ENCODE measurements at places on chromosomes 3 and 15.

DNA sequence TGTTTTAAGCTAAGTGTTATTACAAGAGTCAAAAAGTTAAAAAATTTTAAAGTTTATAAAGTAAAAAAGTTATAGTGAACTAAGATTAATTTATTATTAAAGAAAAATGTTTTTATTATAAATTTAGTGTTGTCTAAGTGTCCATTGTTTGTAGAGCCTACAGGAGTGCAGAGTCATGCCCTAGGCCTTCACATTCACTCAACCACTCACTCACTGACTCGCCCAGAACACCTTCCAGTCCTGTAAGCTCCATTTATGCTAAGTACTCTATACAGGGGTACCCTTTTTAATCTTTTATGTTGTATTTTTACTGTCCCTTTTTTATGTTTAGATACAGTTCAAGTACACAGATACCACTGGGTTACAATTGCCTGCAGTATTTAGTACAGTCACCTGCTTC is 37.2 kb downstream of the EEFSEC start:
- no peak for DNase-seq

DNA sequence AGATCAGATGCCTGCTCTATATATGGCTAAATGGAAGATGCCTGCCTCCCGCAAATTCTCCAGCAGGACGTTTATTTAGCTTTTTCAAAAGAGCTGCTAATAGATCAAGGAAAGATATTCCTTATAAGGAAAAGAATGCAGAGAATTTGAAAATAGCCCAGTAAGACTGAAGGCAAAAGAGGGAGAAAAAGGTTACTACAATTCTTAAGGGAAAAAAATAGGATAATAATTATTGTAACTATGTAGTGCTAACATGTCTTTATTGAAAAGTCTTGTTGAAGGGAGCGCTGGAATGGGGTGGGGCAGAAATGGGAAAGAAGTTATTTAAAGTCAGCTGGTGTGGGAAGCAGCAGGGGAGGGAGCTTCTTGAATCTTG is 2.9 kb downstream of the TPM1 start:
- no peak for DNase-seq

- no peak for DNase-seq
Measured at GRCh38 chr15:25374143-25374542, 64.7 kb downstream of the UBE3A start.

GRCh38 chr3:160005004-160005403 is 16.4 kb downstream of the IL12A start:
- no peak for DNase-seq

DNA sequence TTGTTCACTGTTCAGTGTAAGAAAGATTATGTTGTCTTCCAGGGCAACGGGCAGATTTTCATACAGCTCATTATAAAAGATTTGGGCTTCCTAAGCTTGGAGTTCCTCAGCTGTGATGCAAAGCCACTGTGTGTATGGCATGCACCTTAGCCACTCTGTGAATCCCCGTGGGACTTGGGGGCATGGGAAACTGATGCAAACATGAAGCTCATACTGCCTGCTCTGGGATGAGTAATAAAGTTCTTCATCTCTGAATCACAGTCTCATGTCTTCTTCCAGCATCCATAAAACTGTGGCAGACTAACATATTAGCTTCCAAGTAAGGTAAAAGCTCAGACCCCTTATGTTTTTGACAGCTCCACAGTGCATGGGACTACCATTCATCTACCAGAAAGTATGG is 154.3 kb upstream of the RORA start:
- DNase-seq: no peak

DNA sequence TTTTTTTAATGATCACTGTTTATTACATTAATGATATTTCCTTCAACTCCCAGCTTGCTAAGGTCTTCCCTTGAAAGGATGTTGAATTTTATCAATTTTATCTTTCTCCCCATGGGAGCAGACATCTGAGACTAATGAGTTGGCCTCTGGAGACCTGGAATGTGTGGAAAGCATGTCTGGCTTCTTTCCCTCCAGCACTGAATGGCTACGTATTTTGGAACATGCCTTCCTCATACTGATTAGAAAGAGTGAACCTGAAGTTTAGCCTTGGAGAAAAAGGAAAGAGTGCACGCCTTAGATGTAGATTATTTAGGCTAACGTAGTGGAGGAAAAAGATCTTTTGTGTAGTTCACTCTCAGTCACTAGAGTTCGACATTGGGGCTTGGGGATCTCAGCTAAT is 25.1 kb downstream of the CASR start:
- no peak for DNase-seq

DNA sequence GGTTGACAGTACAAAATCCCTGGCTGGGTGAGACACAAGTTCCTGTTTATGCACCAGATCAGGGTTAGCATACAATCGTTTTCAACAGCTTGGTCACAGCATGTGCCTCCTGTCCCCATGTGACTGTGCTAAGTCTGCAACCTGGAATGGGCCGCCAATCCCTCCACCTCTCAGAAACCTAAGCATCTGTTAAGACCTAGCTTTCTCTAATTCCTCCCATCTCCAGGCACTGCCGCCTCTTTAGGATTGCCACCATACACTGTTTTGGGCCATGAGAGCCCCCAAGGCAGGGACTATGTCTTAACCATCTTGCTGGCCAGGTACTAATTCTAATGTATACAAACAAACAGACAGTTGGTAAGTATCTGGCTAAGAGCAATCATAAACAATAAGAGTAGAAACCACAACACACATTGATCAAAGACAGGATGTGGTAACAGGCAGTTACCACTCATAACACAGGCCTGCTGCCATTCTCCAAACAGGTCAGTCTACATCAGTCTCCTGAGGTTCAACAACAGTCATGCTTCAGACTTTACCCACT is 25.6 kb downstream of the SEC22C start:
- DNase-seq: no peak

DNA sequence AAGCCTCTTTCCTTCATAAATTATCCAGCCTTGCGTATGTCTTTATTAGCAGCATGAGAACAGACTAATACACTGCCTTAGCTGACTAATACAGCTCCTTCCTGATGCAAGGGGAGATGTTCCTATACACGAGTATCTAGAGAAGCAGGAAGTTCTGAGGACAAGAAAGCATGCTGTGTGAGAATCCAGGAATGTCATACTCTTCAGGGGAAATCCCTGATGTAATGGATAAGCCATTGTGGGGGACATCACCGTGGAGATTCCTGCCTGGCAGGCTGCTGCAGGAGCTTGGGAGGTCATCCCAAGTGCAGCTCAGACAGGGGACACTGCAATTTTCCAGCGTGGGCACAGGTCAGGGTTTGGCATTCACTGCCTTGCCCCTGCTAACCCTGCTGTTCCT is 476.9 kb downstream of the NR2F2 start:
- DNase-seq: no peak

DNA sequence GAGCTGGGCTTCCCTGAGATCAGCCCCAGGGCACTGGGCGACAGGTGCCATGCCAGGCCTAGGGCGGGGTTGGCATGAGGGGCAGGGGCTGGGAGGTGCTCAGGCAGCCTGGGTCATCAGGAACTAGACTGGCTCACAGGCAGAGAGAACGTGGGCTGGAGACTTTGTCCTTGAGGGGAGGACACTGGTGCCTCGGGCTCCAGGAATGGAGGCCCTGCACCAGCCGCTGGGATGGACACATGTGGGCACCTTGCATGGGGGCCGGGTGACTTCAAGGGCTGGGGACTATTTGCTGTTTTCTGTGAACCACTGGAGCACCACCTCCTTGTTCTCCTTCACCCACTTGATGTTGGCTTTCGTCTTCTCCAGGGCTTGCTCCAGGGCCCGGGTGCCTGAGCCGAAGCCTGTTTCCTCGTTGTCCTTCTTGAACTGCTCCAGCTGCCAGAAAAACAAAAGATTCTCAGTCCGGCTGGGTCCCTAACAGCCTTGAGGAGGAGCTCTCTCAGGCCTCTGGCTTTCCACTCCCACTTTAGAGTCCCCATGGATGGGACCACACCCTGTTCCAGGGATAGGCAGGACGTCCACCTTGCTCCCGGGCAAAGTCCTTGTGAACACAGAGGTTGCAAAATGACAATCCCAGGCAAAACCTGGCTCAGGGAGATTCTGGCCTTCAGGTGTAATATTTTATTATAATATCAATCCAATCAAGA is 9.1 kb downstream of the MESP2 start:
- no peak for DNase-seq

GRCh38 chr3:182737825-182738224 is 55.5 kb upstream of the ATP11B start:
- DNase-seq: no peak

- DNase-seq: no peak
Measured at GRCh38 chr15:88574655-88575054, 28.2 kb upstream of the DET1 start.

DNA sequence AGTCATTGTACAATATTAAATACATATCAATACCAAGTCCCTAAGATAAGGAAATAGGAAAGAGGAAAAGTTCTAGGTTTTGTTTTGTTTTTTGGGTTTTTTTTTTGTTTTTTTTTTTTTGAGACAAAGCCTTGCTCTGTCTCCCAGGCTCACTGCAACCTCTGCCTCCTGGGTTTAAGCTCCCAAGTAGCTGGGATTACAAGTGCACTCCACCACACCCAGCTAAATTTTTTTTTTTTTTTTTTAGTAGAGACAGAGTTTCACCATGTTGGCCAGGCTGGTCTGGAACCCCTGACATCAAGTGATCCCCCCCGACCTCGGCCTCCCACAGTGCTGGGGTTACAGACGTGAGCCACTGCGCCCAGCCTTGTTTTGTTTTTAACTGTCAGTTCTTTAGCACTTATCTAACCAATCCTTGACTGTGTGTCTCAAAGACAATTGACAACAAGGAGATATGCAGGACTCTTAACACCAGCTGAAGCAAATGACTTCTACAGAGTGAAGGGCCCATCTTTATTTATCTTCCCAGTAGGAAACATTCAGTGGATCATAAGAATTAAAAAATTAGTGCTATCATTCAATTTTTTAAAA is 100.0 kb upstream of the RAP2B start:
- no peak for DNase-seq

GRCh38 chr15:40449275-40449674 is 8.5 kb downstream of the BAHD1 start:
- DNase-seq: no peak

DNA sequence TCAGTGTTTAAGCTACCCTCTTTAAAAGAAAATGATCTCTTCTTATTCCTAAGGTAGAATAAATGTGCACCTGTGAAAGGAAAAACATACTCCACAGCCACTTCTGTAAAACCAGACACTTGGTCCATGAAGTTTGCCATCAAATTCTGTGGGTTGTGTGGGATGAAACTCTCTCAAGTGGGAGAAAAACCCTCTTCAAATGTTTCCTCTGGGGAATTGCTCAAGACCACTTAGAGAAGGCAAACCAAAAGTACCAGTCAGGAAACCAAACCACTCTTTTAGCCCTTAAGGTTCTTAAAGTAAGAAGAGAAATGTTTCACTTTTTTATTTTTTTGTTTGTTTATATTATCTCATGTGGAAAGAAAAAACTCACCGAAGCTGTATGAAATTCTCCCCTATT is 1.2 kb downstream of the COL8A1 start:
- no peak for DNase-seq

DNA sequence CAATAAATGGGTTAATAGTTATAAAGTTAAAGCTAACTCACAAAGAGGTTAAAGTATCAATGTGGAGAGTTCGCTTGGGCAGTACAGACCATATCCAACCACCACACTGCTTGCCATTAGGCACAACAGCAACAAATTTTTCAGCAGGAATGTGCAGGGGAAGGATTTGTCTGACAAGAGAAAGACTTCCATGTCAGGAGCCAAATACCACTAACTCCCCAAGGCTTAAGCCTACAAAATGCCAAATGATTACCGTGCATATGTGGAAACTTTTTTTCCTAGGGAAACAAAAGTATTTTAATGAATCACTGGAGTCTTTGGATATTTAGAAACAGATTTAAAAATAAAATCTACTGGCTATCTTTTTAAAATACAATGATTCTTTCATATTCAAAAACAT is 8.1 kb downstream of the VGLL3 start:
- DNase-seq: no peak

- DNase-seq: no peak
Measured at GRCh38 chr3:18019161-18019495, 276.7 kb upstream of the TBC1D5 start.

- DNase-seq: no peak
Measured at GRCh38 chr3:16349986-16350596, 85.1 kb downstream of the OXNAD1 start.

DNA sequence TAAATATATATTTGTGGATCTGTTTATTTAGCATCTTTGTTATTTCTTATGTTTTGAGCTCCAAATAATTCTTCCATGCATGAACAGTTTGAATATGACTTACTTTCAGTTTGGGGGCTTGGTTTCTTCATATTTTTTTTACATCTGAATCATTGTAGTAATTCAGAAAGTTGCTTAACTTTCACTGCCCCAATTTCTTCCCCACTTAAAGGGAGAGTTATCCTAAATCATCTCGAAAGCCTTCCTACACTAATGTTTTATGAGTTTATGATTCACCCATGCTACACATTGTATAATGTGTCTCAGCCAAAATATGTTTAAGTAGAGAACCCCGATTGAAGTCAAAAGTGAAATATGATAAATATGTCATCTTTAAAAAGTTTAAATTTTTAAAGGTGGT is 47.8 kb downstream of the SPRED1 start:
- DNase-seq: no peak

GRCh38 chr3:160992712-160993111 is 112.4 kb downstream of the B3GALNT1 start:
- DNase-seq: no peak

GRCh38 chr15:60928970-60929369 is 300.1 kb downstream of the RORA start:
- no peak for DNase-seq

GRCh38 chr3:98525494-98525893 is 2.8 kb upstream of the CLDND1 start:
- no peak for DNase-seq

GRCh38 chr3:107271787-107272387 is 105.4 kb upstream of the CCDC54 start:
- DNase-seq: peak; percentile 16

- no peak for DNase-seq
Measured at GRCh38 chr3:108200024-108200423, 22.2 kb downstream of the IFT57 start.

DNA sequence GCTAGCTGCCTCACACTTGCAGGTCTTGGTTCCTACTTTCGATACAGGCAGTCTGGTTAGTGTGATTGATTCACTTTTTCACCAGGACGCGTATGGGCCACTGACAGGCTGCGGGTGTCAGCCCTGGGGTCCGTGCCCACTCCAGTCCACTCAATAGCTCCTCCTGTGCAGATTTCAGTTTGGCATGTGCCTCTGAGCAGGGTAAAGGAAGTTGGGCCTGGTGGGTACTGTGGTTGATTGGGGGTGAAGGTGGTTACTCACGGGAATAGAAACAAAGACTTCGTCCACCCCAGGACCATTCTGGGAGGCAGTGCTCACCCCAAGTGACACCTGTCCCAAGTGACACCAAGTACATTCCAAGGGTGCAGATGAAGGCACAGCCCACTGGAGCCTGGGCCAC is 62.3 kb downstream of the EPHB1 start:
- DNase-seq: no peak

GRCh38 chr15:27025481-27025966 is 54.5 kb downstream of the GABRG3 start:
- DNase-seq: no peak

All from NCI-H1930 (cell line).